GM12878 (cell line): ENCODE measurements at places on chromosomes 1 and 21. TPM values are rescaled to one million over a fixed set of nuclear protein-coding genes. Genes with fewer than 3 reads are reported as not detected.
A peak's percentile ranks its signal among the peaks of the same experiment; 100 is the strongest.

GRCh38 chr1:24749886-24750285, 4.6 kb downstream of the CLIC4 start:
- H3K36me3 ChIP-seq = peaks cover 6% of the 10 kb centered on the region; the same call in 1 of the 2 replicates
- H3K4me1 ChIP-seq = peaks cover 9% of the 10 kb centered on the region; the same call in 1 of the 2 replicates
- DNase-seq = no peak
- peak overlapping the region; percentile 76 for H3K27ac ChIP-seq

GRCh38 chr21:37503848-37504467, 137.4 kb downstream of the DYRK1A start:
- H3K4me1 ChIP-seq = peaks cover 8% of the 10 kb centered on the region
- H3K27me3 ChIP-seq = no peaks in the 10 kb centered on the region
- peaks cover 11% of the 10 kb centered on the region for H3K36me3 ChIP-seq
- no peak for DNase-seq
- no peak overlapping the region for H3K4me3 ChIP-seq

DNA sequence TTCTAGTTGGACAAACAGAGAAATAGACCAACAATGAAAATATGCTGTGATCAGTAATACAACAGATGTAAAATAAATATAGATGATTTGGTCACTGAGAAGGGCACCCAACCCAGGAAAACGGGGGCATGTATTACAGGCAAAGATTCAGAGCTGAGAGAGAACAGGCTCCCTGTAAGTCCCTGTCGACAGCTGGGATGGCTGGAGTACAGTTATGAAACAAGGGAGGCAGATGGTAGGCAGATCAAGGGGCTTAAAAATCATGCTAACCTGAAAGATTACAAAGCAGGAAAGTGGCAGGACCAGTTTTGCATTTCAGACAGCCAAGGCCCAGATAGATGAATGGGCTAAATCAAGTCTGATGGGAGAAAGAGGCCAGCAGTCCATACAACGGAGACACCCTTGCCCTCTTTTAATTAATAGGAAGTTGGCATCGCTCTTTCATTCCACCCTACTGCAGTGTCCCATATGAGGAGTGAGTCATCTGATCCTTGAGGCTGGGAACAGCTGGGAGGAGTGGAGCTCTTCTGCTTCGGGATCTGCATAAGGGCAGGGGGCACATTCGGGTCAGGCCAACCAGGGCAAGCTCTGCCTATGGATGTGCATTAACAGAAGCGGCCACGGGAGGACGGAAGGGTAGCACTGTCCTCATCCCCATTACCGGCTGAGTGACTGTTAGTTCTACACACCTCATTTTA, 171.1 kb downstream of the DAB1 start:
- no peaks in the 10 kb centered on the region for H3K27me3 ChIP-seq
- H3K4me3 ChIP-seq = no peak overlapping the region
- H3K4me1 ChIP-seq = no peaks in the 10 kb centered on the region
- H3K36me3 ChIP-seq = no peaks in the 10 kb centered on the region
- DNase-seq = no peak
- no peak overlapping the region for H3K27ac ChIP-seq

DNA sequence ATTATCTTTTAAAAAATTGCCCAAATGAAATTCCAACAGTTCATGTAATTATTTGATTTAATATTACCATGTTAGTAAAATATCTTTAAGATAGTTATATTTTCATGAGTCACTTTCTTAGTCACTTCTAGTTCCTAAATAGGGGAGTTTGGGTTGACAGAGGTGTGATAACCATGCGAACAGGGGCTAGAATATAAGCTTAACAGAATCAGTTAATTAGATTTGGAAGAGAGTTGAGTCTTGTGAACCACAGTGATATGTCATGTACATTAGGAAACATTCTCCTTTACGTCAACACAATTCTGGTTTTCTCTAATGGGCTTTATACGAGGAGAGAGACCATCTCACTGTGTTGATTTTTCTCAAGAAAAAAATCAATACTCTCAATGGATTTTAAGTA, 64.8 kb upstream of the ZNF281 start:
- no peak overlapping the region for H3K4me3 ChIP-seq
- H3K27ac ChIP-seq = peak overlapping the region; percentile 78; the same call in 1 of the 2 replicates
- no peaks in the 10 kb centered on the region for H3K36me3 ChIP-seq
- H3K27me3 ChIP-seq = no peaks in the 10 kb centered on the region

DNA sequence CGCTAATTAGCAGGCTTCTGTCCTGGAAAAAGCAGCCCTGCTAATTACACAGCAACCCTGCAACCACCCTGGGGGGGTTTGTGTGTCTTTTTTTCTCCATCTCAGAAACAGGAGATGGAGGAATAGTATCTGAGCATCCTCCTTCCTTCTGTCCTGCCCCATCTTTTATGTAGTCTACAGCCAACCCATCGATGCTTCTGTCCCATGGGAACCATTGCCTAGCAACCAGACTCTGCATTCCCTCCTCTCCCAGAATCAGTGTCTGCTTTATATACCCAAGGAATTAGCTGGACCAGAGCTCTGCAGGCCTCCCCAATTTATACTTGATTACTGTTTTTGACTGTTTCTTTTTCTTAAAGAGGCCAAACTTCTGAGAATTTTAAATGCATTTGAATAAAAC, 35.1 kb downstream of the LRRC38 start:
- H3K36me3 ChIP-seq = no peaks in the 10 kb centered on the region
- no peak overlapping the region for H3K4me3 ChIP-seq
- H3K27me3 ChIP-seq = no peaks in the 10 kb centered on the region
- no peak for DNase-seq

GRCh38 chr21:29293495-29293894, 5.2 kb upstream of the BACH1 start:
- H3K27me3 ChIP-seq = no peaks in the 10 kb centered on the region
- peaks cover 26% of the 10 kb centered on the region for H3K4me1 ChIP-seq
- DNase-seq = peak; percentile 71
- no peak overlapping the region for H3K27ac ChIP-seq
- no peaks in the 10 kb centered on the region for H3K36me3 ChIP-seq

Gene LRRC53
- total RNA-seq = not detected in 2 replicates

Gene ALX3
- total RNA-seq = not detected in 2 replicates

Gene EIF2D
- 74.0 and 76.6 TPM in 2 replicates for total RNA-seq
